HFF-Myc (cell line): ENCODE measurements at places on chromosomes 12 and 14.

DNA sequence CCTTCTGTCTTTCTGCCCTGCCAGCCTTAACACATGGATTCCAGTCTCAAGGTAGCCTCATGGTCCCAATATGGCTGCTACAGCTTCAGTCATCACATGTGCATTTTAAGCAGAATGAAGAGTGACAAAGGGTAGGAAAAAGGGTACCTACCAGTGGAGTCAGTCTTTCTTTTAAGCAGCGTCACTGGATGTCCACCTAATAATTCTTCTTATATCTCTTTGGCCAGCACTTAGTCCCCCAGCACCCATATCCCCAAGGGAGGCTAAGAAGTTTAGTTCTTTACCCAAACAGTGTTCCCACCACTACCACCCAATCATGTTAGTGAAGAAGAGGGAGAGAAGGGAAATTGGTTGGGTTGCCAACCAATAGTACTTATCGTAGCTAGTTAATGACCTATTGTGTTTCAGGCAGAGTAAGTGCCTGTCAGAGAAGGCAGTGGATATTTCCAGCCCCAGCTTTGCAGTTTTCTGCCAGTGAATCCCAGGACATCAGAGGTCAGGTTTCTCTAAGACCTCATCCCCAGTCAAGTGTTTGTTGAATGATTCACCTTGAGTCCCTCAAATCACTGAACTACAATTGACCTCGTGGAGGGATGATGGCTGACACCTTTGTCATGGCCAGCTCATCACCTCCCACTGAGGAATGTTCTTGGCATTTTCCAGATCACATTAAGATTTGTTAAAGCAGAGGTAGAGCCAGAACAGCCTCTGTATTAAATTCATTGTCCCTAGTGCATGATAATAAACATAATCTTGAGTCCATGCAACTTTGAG is 250.9 kb upstream of the CRY1 start:
- DNase-seq, result no peak

DNA sequence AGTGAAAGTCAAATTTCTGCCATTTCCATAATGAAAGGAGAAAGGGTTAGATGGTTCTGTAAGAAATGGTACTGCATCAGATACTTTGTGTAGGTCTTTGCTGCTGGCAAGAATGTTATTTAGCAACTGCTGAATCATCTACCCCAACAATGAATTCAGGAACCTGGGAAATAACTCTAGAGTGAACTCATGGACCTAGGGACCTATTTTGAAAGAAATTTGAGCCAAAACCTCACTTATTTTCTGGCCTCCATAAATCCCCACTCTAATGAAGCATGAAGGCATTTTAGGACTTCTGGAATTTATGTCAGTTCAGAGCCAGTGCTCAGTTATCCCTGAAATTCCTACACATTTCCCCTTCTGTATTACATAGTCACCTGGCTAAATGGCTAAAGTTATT is 50.9 kb upstream of the CPNE8 start:
- no peak for DNase-seq

- DNase-seq, result no peak
Measured at GRCh38 chr14:80607430-80608190, 333.9 kb downstream of the CEP128 start.

DNA sequence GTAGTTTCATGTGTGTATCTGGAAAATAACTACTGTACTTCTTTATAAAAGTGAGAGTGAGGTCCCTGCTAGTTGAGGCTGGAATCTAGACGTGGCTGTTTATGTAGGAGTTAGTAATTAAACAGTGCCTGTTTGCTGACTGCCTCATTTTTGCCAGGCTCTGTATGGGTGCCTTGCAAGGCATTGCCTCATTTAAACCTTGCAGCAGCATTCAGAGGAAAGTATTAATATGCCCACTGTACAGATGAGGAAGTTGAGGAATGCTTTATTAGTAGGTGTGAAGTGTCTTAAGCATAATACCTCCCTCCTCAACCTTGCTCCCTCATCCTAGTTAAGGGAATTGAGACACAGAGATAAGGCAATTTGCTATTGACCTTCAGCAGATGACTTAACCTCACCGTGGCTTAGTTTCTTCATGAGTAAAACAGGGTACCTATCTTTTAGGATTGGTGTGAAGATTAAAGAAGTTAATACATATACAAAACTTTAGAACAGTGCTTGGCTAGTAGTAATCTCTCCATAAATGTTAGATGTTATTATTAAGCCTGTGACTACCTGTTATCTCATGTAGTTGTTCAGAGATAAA is 28.7 kb downstream of the PPM1A start:
- no peak for DNase-seq

GRCh38 chr12:4563336-4563735 is 1.3 kb downstream of the DYRK4 start:
- DNase-seq, result no peak

DNA sequence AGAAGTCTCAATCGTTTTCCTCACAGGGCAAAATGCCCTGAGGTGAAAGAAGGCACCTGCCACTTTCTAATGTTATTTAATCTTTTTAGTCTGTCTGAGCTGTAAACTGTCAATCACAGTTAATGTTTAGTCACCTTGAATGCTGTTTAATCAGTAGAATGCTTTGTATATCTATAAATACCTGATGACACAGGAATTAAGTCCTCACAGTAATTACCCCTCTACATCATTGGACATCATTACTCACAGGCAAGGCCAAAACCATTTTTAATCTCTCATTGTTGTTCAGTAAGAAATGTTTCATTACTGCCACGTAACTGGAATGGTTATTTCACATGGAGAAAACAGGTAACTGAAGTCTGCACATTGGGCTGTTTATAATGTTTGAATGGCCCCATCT is 178.8 kb downstream of the EXOC5 start:
- no peak for DNase-seq

DNA sequence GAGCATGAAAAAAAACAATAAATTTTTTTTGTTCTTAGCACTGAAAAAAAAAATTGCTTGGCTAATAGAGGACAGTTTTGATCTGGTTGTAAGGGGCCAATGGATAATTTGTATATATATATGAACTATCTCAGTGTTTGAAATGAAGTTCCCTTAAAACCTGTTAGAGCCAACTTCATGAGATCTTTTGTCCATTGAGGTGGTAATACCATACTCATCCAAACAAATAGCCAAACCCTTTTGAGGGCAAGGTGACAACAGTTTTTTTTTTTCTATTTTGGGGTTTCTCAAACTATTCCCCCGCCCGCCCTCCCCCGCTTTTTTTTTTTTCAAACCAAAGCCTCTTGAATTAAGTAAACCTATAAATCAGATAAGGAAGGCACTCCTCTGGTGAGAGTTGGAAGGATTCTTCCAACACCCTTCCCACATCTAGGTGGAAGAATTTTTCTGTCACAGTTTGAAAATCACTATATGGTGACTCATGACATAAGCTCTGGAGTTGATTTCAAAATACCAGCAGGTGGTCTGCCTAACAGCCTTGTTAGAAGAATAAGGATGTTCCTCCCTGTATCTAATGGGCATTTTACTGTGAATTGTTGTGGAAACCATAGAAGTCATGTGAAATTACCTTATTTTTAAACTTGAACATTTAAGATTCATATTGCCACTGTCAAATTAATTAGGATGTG is 10.2 kb downstream of the ARHGAP5 start:
- DNase-seq, result no peak

DNA sequence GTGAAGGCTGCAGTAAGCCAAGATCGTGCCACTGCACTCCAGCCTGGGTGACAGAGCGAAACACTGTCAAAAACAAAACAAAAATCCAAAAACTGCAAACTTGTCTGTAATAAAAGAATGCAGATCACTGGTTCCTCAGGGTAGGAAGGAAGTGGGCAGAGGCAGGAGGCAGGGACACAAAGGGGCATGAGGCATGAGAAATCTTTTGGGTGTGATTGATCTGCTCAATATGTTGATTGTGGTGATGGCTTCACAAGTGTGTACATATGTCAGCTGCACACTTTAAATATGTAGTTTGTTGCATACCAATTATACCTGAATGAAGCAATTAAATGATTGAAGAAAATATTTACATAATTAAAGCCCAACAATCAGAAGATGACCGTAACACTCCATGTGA is 117.6 kb downstream of the CMAS start:
- no peak for DNase-seq

DNA sequence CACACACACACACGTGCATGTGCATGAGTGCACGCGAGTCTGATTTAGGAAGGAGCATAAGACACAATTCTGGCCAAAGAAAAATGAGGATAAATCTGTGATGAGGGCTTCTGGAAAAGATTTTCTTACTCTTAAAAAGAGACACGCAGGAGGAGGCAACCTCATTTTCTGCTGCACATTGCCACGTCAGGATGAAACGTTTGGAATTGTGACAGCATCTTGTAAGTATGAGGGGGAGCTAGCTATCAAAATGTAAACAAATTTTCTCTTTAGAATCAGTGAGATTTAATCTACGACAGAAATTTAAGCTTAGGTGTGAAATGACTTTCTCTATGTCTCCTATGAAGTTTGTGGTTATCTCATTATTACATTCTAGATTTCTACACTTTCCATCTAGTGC is 31.1 kb upstream of the NUBPL start:
- no peak for DNase-seq

- DNase-seq, result no peak
Measured at GRCh38 chr14:45807178-45807899, 554.3 kb upstream of the MIS18BP1 start.

- DNase-seq, result no peak
Measured at GRCh38 chr14:33127531-33127930, 188.9 kb downstream of the NPAS3 start.

GRCh38 chr14:99520571-99521081 is 39.4 kb downstream of the CCNK start:
- DNase-seq, result no peak

- no peak for DNase-seq
Measured at GRCh38 chr12:47885012-47885501, 19.7 kb downstream of the VDR start.

GRCh38 chr14:58607952-58608317 is 29.8 kb upstream of the DACT1 start:
- DNase-seq, result no peak

DNA sequence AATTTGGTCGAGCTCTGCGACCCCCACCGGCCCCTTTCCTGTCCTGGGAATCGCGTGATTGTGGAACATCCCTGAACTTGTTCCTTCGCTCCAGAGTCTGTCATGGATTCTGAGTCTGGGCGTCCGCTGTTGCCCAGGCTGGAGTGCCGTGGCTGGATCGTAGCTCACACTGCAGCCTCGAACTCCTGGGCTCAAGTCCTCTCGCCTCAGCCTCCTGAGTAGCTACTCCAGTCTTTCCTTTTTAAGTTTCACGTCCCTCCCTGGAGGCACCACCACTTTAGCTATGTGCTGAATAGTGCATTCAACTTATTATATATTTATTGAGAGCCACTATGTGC is 698 bp downstream of the ACOT6 start:
- DNase-seq, result no peak

DNA sequence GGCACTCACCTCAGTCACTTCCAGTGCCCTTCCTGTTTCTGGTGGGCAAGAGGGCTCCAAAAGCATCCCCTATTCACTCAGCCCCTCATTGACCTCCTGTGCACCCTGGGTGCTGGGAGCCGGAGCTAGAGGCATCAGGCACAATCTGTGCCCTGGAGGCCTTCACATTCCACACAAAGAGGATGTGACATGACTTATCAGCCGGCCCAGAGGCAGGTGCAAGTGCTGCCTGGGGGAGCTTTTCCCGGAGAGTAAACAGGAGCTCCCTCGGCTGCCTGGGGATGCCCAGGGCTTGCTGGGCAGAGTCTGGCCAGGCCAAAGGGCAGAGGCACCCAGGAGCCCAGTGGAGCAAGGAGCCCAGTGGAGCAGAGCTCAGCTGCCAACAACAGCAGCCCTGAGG is 64.5 kb downstream of the BCL11B start:
- no peak for DNase-seq

DNA sequence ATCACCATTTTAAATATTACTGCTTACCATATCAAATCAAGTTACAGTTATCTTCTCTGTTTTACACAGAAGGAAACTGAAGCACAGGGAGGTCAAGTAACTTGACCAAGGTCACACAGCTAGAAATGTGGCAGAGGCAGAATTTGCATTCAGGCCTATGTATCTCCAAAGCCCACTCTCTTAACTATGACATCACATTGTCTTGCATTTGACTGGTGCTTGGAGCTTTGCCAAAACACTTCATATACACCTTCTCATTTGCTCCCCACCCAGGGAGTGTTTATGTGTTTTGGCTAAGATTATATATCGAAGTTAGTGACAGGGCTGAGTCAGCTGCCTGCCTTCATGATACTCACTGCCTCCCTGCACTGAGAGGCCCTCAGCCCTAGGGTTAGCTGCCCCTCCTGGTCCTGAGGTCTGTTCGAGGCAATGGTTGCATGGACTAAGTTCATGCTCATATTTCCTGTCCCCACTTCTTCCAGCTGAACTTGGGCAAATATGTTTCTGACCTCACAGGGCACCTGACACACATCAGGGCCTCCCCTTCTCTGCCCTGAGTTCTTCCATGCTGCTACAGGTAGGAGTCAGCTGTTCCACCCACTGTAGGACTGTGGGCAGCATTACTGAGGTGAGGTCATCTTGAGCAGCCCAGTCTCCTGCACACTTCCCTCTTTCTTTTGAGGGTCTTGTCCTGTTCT is 1.8 kb downstream of the GALNT6 start:
- peak; percentile 54 for DNase-seq

DNA sequence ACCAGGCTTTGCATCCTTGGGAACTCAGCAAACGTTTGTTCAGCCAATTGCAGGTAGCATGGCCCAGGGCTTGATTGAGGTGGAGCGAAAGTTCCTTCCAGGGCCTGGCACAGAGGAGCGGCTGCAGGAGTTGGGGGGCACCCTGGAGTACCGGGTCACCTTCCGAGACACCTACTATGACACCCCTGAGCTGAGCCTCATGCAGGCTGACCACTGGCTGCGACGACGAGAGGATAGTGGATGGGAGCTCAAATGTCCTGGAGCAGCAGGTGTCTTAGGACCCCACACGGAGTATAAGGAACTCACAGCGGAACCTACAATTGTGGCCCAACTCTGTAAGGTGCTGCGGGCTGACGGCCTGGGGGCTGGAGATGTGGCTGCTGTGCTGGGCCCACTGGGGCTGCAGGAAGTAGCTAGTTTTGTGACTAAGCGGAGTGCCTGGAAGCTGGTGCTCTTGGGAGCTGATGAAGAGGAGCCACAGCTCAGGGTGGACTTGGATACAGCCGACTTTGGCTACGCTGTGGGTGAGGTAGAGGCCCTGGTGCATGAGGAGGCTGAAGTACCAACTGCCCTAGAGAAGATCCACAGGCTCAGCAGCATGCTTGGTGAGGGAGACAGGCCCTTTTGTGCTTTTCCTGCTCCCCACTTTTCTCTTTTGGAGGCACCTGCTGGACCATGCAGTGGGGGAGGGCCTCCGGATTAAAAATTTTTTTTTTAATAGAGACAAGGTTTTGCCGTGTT is 799 bp downstream of the THTPA start:
- DNase-seq, result no peak

GRCh38 chr14:99254328-99255009 is 17.5 kb downstream of the BCL11B start:
- no peak for DNase-seq

- DNase-seq, result no peak
Measured at GRCh38 chr14:55446833-55447232, 6.4 kb upstream of the TBPL2 start.

GRCh38 chr14:36313206-36313605 is 7.2 kb downstream of the MBIP start:
- no peak for DNase-seq

GRCh38 chr12:93713060-93713459 is 35.9 kb downstream of the CRADD start:
- no peak for DNase-seq

GRCh38 chr12:104121001-104121400 is 17.0 kb downstream of the NFYB start:
- DNase-seq, result no peak

GRCh38 chr14:24246765-24247212 is 4.4 kb upstream of the TINF2 start:
- no peak for DNase-seq

GRCh38 chr12:46126050-46126727 is 135.8 kb upstream of the SCAF11 start:
- DNase-seq, result no peak
